ENCODE measurements at places on chromosomes 1 and 21. TPM values are rescaled to one million over a fixed set of nuclear protein-coding genes. Genes with fewer than 3 reads are reported as not detected.

ALG14 gene
- 6.4 TPM for total RNA-seq

LRRC38 gene
- total RNA-seq: not detected

LCE2C gene
- not detected for total RNA-seq

GPR3 gene
- 0.64 TPM for total RNA-seq

GBP4 gene
- total RNA-seq: 14.2 TPM

WDR64 gene
- not detected for total RNA-seq

FAM76A gene
- total RNA-seq: 20.0 TPM

FCER1G gene
- not detected for total RNA-seq

UMODL1 gene
- not detected for total RNA-seq

TNN gene
- not detected for total RNA-seq

AMIGO1 gene
- total RNA-seq: 0.97 TPM

SH3BGRL3 gene
- total RNA-seq: 18.1 TPM

CADM3 gene
- not detected for total RNA-seq

ADCY10 gene
- total RNA-seq: not detected

A3GALT2 gene
- total RNA-seq: not detected

PKP1 gene
- not detected for total RNA-seq

KIF21B gene
- 0.32 TPM for total RNA-seq

OR2W3 gene
- total RNA-seq: 0.97 TPM

TCEA3 gene
- total RNA-seq: 11.3 TPM

MXRA8 gene
- total RNA-seq: 249 TPM

NBPF4 gene
- total RNA-seq: under 0.01 TPM

SYDE2 gene
- 24.2 TPM for total RNA-seq

ELF3 gene
- 0.32 TPM for total RNA-seq

ZFP69B gene
- total RNA-seq: 5.8 TPM

PM20D1 gene
- total RNA-seq: under 0.01 TPM

DNASE2B gene
- not detected for total RNA-seq

LCE1A gene
- not detected for total RNA-seq

TMEM222 gene
- 17.3 TPM for total RNA-seq

HRNR gene
- total RNA-seq: not detected

MROH9 gene
- under 0.01 TPM for total RNA-seq

OR2T29 gene
- not detected for total RNA-seq

SMCP gene
- not detected for total RNA-seq

KCNJ10 gene
- under 0.01 TPM for total RNA-seq

PDE9A gene
- 3.9 TPM for total RNA-seq

PTPRU gene
- 6.9 TPM for total RNA-seq

MSH4 gene
- total RNA-seq: 0.43 TPM

NR1I3 gene
- not detected for total RNA-seq

TADA1 gene
- 10.6 TPM for total RNA-seq

LRRN2 gene
- under 0.01 TPM for total RNA-seq

PSMG1 gene
- 70.0 TPM for total RNA-seq

RCC1 gene
- 41.9 TPM for total RNA-seq

KCNA2 gene
- total RNA-seq: under 0.01 TPM

RWDD3 gene
- total RNA-seq: 10.0 TPM

DISP3 gene
- not detected for total RNA-seq

TMPRSS15 gene
- total RNA-seq: not detected

MYOG gene
- total RNA-seq: not detected

RNPEP gene
- total RNA-seq: 77.0 TPM

SPRR1B gene
- not detected for total RNA-seq

SDC3 gene
- 16.8 TPM for total RNA-seq

KIAA1614 gene
- 8.4 TPM for total RNA-seq

CHODL gene
- total RNA-seq: under 0.01 TPM
